ENCODE measurements at places on chromosomes 5 and 9.

DNA sequence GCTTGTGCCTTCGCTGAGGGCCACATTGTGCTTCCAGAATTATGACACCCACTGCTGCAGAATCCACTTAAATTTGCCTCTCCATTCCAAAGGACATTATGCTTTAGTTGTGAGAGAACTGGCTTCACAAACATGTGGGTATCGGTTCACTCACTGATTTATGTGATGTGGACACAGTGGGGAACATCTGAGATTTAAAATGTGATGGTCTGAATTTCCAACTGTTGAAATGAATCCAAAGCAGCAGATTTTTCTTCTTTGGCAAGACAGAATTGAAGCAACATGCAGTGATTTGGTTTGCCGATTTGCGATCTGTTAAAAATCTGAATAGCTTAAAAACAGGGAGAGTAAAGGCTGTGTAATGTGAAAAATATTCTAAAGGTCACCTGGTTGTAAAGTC lies 20.3 kb downstream of the PCSK5 start:
- no peak for DNase-seq

DNA sequence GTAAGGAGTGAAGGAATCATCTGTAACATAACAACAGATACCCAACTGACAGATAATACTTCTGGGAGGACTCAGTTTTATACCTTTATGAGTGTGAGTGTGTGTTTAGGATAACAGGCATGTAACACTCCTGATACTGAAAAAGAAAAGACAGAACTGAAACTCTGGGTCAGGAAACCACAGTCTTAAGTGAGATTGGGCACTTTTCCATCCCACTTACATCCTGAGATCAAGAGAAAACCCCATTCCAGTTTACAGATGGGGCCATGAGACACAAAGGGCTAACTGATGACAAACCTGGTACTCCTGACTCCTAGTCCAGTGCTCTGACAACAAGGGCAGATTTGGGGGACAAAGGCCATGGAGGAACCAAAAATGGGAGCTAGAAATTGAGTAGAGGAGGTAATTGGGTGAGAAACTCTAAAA lies 18.0 kb downstream of the IL5 start:
- DNase-seq: no peak

DNA sequence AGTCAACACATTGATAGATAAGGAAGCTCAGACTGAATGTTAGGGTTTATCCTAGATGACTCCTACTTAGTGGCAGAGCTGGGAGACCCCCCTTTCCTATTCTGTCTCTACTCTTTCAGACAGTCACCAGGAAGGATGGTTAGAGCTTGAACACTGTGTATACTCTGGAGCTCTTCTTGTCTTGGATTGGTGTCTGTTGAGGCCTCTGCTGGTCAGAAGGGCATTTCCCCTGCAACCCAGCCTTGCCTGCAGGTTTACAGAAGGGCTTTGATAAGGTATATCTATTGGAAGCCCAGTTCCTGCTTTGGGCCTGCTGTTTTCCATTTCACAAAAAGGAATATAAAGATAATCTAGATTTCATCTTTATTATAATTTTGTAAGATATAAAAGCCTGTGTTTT lies 71.8 kb downstream of the KDM4C start:
- no peak for DNase-seq

DNA sequence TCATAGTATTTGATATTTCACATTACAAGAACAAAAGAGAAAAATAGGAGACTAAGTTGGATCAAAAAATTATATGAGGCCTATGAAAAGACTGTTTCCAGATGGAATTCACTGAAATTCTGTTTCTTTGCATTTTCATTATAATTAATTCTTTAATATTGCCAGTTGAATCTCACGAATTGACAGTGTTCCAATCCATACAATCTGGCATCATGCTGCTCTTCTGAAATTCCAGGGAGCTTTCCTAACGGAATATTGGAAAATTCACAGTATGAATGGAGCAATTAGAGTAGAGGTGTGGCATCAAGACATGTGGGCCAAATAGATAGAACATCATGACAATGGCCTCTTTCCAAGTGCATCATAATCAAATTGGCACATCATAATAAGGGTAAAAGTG lies 1178.9 kb upstream of the WWC1 start:
- no peak for DNase-seq

DNA sequence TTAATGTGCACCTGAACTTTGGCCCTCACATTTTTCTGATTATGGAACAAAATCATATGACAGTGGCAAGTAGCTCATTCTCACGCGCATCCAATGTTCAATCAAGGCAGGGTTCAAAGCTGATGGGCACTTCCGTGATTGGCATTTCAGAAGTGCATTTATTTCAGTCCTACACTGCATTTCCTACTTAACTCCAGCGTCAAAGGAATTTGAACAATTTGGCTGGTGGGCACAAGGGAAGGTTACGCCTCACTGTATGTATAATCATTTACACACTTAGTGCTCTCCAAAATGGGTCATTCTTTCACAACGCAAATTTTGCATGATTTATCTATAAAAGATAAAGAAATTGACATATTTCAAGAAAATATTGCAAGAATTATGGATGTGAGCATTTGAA lies 167.9 kb upstream of the VLDLR start:
- no peak for DNase-seq

DNA sequence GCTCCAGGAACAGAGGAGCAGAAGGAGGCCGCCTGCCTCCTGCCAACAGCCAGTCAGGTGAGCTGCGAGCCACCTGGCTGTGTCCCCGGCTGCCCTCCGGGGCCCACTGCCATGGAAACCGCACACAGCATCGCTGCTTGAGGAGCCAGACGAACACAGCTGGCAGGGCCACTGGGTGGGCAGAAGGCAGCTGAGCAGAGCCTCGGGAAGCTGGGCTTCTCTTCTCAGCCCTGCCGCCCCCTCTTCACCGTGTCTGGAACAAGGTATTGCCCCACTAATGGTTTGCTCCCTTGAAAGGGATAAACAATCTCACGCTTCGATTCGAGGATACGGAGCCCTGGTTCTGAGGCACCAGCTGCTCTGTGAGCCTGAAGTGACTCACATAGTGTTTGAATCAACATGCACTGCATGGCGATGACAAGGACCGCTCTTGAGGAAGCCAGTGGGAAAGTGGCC lies 63.7 kb upstream of the RUFY1 start:
- no peak for DNase-seq

DNA sequence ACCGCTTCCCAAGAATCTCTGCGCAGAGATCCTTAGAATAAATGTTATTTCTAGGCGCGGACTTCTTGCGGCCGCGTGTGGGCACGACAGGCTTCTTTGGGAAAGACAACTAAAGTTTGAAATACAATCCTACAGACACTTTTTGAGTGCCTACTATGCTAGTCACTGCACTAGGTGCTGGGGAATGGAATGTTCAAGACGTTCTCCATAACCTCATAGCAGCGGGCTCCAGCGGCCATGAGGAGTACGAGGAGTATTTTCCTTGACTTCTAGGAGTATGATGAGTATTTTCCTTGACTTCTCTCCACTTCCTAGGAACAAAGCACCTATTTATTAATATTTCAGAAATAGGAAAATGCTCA lies 636 bp upstream of the PWWP2A start:
- no peak for DNase-seq

DNA sequence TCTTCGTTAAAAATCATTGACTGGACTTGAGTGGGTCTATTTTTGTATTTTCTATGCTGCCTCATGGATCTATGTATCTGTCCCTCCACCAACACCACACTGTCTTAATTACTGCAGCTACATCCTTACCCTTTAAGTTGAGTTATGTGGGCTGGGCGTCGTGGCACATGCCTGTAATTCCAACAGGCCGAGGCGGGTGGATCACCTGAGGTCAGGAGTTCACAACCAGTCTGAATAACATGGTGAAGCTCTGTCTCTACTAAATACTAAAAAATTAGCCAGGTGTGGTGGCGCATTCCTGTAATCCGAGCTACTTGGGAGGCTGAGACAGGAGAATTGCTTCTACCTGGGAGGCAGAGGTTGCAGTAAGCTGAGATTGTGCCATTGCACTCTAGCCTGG lies 48.2 kb downstream of the XRCC4 start:
- no peak for DNase-seq

DNA sequence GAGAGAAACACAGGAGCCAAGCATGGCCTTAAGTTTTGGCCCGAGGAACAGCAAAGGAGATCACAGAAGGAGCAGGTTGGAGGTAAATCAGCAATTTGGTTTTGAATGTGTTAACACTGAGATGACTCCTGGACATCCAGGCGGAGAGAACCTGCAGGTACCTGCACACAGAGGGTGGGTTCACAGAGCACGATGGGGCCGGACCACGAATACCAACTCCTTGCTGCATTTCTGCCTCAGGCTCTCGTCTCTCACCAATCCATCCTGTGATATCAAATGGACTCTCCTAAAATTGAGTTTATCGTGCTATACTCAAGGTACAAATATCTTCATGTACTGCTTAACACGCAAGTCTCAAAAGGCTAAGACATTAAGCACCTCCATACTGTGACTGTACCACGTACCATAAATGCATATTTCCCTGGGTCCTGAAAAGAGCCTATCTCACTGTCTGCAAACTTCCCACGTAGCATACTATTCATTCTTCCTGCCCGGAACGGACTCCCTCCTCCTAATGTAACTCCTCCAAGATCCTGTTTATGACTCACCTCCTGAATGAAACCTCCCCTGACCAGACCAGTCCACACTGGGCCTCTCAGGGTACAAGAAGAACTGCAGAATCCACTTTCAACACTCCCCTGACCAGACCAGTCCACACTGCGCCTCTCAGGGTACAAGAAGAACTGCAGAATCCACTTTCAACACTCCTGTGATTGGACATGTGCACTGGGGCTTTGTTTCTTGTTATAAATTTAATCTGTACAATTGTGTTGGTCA lies 380.8 kb upstream of the RFX3 start:
- DNase-seq: no peak

DNA sequence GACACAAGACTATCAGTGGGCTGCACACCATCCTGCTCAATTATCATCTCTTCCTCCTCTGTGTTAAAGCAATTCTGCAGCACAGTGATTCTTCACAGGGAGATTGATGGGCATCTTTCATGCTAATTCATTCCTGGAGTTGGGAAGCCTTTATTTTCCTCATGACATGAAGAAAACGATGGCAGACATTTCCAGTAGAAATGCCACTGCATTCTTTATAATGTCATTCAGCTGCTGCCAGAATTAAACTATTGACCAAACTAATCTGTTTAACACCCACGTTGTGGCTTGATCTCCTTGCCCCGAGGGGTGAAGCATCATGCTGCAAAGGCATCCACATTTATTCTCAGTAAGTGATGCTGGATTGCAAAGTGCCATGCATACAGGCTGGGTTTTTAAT lies 273.0 kb downstream of the SPOCK1 start:
- no peak for DNase-seq

GRCh38 chr9:127035423-127035822 lies 87.0 kb downstream of the ANGPTL2 start:
- no peak for DNase-seq

GRCh38 chr5:139711906-139712224 lies 63.7 kb downstream of the CXXC5 start:
- no peak for DNase-seq

GRCh38 chr9:136051453-136051836 lies 43.6 kb downstream of the NACC2 start:
- no peak for DNase-seq

GRCh38 chr9:32928912-32929311 lies 72.5 kb downstream of the APTX start:
- DNase-seq: no peak

GRCh38 chr5:140245341-140245740 lies 57.6 kb downstream of the PFDN1 start:
- DNase-seq: no peak

DNA sequence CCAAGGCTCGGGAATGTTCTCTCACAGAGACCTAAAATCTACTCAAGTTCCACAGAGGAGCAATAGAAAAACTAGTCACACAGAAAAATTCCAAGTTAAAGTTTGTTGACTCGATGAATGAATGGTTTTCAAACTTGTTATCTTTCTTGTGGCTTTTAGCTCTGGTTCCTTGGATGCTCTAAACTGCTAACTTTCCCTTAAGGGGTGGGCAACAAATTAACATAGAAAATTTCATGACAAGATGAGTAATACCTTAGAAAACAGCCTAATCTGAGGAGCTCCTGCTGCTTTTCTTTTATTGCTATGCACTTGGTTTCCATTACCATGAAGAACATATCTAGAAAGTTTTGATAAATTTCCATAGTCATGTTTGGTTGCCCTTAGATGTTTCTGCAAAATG lies 100.2 kb upstream of the CCDC112 start:
- no peak for DNase-seq

- DNase-seq: no peak
These were observed 250.2 kb upstream of the RFX3 start for GRCh38 chr9:3775968-3776367.

- no peak for DNase-seq
These were observed 1.1 kb downstream of the BRINP1 start for GRCh38 chr9:119368179-119368578.

- no peak for DNase-seq
These were observed 84.5 kb upstream of the PUM3 start for GRCh38 chr9:2928411-2928810.

- DNase-seq: no peak
These were observed 12.2 kb downstream of the ZNF618 start for GRCh38 chr9:113888336-113888735.

DNA sequence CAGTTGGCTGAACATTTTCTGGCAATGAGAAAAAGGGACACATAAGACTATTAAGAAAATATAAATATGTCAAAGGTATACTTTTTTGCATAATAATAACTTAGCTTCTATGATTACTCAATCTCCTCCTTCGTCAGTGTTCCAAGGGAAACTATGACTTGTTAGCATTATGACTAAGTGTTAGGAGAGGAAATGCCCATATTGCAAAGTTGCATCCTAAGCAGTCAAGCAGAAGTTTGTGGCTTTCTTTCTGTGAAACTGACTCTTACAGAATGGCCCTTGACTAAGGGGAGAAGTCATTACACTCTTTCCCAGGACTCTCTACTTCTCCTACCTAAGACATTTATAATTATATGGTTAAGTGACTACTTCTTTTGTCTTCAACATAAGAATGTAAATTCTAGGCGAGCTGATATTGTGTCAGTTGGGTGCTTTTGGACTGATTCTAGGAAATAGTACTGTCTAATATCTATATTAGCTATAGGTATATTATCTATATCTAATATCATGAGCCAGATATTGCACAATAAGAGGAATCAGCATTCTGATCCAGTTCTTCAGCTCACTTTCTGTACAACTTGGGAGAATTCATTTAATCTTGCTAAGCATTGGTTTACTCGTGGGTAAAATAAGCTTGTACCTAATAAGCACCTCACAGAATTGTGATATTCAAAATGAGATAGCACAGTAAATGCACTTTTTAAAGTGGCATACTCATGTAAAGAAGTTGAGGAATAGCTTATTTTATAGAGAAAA lies 16.4 kb upstream of the SPINK6 start:
- DNase-seq: no peak

DNA sequence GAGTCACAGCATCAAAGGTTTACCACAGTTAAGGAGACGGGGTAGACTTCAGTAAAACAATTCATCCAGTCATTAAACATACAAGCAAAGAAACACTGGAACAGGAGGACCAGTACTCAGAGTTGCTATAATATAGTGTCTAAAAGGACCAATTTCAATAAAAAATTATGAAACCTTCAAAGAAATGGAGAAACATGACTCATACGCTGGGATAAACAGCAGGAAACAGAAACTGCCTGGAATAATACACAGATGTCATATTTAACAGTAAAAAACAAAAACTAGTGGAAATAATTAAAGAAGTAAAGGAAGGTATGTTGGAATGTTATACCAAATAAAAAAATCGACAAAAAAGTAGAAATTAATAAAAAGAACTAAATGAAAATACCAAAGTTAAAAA lies 1075.9 kb downstream of the NR2F1-AS1 start:
- DNase-seq: no peak

- DNase-seq: no peak
These were observed 1171.2 kb downstream of the CDH12 start for GRCh38 chr5:21681911-21682310.
